ENCODE measurements at places on chromosomes 6 and 20.

DNA sequence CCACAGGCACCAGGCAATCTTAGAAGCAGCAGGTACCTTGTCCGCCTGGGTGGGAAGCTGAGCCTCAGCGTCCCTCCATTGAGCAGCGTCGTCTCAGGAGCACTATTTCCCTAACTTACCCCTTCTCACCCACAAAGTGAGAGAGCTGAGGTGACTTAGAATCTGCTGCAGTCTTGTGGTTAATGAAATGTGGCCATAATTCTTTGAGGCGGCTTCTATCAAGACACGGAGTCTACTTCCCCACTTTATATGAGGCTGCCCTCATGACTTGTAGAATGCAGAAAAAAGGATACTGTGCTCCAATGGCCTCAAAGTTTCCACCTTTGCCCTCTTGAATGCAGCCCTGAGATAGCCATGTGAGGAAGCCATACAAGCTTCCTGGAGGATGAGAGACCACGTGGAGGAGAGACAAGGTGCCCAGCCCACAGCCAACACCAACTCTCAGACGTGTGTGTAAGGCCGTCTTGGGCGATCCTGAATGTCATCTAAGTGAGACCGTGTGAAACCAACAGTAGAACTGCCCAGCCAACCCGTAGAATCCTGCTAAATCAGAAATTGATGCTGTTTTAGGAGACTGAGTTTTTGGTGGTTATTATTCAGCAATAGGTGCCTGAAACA, 9.1 kb upstream of the TAGAP start:
- DNase-seq: no peak

DNA sequence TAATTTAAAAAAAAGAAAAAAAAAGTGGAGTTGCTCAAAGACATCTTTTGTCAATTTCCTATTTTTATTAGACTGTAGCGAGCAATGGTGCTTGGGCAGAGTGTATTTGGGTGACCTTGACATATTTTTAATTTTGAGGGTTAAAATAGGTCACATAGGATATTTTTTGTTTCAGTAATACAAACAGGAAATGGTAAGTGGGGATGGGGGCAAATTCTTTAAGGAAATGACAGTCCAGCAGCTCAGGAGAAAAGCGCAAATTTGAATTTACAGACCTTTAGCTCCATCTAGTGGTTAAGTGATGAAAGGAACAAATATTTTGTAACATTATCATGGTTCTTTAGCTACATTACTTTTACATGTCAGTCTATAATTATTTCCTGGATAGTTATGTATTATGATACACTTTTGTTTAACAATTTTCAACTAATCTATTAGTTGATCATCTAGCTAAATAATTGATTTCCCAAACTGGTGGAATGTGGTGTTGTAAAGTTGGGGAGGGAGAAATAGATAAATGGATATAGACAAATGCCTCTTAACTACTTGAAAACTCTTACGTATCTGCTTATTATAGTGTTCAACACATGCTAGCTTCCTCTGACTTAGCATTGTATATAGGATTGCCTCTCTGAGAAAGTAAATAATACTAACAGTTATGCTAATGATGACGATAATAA, 10.0 kb downstream of the CITED2 start:
- no peak for DNase-seq

GRCh38 chr6:29251736-29252135, 49.8 kb upstream of the OR14J1 start:
- no peak for DNase-seq

- no peak for DNase-seq
These were observed 160.8 kb downstream of the CDC5L start for GRCh38 chr6:44548319-44548718.

GRCh38 chr6:24822696-24823095, 24.0 kb upstream of the ARMH2 start:
- no peak for DNase-seq

GRCh38 chr6:151399679-151400078, 8.3 kb upstream of the ZBTB2 start:
- DNase-seq: no peak

DNA sequence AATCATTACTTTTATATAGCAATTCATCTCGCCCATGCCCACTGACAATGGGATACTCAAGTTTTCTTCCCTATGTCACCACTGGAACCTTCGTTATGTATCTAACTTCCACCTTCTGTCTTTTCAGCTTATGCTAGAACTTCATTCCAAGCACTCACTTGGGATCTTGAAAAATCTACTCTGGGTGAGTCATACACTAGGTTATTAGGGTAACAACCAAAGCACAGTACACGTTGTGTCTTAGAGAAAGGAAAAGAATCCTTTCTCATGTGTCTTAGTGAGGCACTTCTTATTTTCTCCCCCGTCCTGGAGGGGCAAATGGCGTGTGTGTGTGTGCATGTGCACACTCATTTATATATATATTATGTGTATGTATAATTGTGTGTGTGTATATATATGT, 18.3 kb upstream of the FAM162B start:
- no peak for DNase-seq

DNA sequence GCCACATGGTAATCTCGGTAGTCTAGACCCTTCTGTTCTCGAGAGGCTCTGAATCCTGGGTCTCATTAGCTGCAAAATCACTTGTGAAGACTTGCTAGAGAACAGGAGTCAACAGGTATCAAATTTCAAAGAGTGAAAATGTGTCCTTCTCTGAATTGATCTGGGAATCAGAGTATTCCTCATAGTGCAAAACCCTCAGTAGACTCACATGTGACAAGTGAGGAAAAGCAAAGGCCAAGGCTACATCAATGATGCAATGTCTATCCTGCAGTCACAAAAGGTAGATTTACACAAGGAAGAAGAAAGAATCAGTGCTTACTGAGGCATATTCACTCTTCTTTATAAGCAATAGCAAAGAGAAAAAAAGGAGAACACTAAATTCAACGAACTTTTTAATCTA, 1220.0 kb upstream of the GJE1 start:
- no peak for DNase-seq

- no peak for DNase-seq
These were observed 19.1 kb downstream of the PIM1 start for GRCh38 chr6:37188962-37189510.

GRCh38 chr6:41430875-41431274, 95.5 kb downstream of the NCR2 start:
- no peak for DNase-seq
